ENCODE measurements at places on chromosomes 13 and 19.

GRCh38 chr19:982567-983170 is 1.5 kb upstream of the WDR18 start:
- peak; percentile 74 for DNase-seq

- DNase-seq: no peak
Observed at GRCh38 chr13:67158903-67159302, 71.2 kb downstream of the PCDH9 start.

- no peak for DNase-seq
Observed at GRCh38 chr19:8253678-8254077, 44.5 kb downstream of the CERS4 start.

GRCh38 chr13:97226788-97227627 is 4.9 kb downstream of the MBNL2 start:
- DNase-seq: peak; percentile 78

DNA sequence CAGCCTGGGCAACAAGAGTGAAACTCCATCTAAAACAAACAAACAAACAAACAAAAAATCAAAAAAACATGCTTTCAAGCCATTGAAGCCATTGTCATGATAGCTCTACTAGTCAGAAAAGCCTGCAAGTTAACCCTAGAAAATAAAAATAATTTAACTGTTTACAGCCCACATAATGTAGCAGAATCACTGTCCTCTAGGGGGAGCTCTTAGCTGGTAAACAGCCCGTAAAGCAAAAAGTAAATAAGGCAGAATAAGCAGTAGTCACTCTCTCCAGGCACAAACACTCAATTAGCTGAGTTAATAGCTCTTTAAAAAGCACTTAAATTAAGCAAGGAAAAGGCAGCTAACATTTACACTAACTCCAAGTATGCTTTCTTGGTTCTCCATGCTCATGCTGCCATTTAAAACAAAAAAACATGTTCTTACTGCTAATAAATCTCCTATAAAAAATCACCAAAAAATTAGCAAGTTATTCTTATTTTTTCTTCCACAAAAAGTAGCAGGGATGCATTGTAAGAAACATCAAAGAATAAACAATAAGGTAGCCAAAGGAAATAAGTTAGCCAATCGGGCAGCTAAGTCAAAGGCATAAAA is 11.3 kb downstream of the LILRB4 start:
- no peak for DNase-seq

GRCh38 chr19:29548483-29549085 is 22.8 kb downstream of the VSTM2B start:
- no peak for DNase-seq

All from CD4-positive, alpha-beta T cell treated with Interleukin-4 for 1 hour (primary cell).